ENCODE measurements at places on chromosomes 12 and 14.

GRCh38 chr12:125538401-125539199, 473.4 kb downstream of the AACS start:
- no peak for DNase-seq
- H3K27ac ChIP-seq: no peak overlapping the region
- H3K36me3 ChIP-seq: no peaks in the 10 kb centered on the region
- no peaks in the 10 kb centered on the region for H3K4me1 ChIP-seq

- H3K27me3 ChIP-seq: no peaks in the 10 kb centered on the region
- no peak overlapping the region for H3K27ac ChIP-seq
- no peaks in the 10 kb centered on the region for H3K4me1 ChIP-seq
- DNase-seq: no peak
- no peak overlapping the region for H3K4me3 ChIP-seq
- no peaks in the 10 kb centered on the region for H3K36me3 ChIP-seq
Observed at GRCh38 chr12:31005944-31006361, 67.7 kb upstream of the DDX11 start.

DNA sequence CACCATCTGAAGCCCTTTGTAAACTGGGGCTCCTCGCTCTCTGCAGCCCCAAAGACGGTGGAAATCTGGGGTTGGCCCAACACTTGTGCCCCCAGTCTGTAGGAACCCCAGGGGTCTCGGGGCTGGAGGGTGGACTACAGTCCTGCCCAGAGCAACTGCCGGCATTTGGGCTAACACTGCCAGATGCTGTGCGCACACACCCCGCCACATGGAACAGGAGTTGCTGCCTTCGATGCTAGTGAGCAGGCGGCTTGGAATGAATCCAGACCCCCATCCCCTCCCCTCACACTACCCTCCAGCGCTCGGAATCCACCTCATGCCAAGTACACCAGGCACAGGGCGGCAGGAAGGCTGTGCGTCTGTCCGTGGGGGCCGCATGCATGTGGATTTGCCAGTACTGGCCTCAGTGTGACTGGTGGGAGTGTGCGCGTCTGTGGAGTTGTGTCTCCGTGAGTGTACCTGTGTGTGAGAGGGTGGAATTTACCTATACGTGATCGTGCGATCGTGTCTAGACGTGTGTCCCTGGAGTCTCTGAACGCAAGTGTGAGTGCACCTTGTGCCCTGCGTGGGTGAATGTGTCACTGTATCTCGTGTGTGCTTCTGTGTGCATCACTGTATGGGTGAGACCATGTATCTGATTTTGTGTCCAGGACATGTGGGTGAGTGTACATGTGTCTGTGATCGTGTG, 5.1 kb downstream of the LHX5 start:
- H3K27ac ChIP-seq: no peak overlapping the region
- no peak overlapping the region for H3K4me3 ChIP-seq
- no peak for DNase-seq
- peaks cover 33% of the 10 kb centered on the region for H3K4me1 ChIP-seq

DNA sequence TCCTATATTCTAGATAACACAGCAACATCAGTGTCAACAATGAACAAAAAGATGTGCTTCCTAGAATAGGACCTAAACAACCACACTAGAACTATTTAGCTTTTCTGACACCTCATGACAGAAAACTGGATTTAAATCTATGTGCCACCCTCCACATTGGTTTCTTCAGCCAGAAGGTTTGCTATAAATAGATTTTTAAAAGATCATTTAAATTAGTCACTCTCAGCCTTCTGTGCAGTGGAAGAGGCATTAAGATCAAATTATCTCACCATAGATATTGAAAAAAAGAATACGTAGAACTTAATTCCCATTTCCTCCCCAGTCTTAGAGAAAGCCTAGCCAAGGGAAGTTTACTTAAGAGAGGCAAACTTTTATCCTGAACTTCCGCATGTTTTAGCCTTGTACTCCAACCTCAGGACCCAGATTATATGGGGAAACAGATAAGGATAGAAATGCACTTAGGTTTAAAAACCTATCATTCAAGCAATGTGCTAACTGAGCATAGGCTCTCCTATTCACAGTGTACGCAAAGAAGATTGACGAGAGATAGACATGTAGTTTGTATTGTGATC, 59.6 kb downstream of the NELL2 start:
- H3K27ac ChIP-seq: no peak overlapping the region
- no peaks in the 10 kb centered on the region for H3K36me3 ChIP-seq
- no peak overlapping the region for H3K4me3 ChIP-seq
- no peaks in the 10 kb centered on the region for H3K27me3 ChIP-seq
- no peak for DNase-seq

GRCh38 chr12:115160271-115161128, 476.5 kb upstream of the TBX3 start:
- H3K36me3 ChIP-seq: no peaks in the 10 kb centered on the region
- no peak overlapping the region for H3K27ac ChIP-seq
- H3K4me1 ChIP-seq: no peaks in the 10 kb centered on the region
- no peak overlapping the region for H3K4me3 ChIP-seq

DNA sequence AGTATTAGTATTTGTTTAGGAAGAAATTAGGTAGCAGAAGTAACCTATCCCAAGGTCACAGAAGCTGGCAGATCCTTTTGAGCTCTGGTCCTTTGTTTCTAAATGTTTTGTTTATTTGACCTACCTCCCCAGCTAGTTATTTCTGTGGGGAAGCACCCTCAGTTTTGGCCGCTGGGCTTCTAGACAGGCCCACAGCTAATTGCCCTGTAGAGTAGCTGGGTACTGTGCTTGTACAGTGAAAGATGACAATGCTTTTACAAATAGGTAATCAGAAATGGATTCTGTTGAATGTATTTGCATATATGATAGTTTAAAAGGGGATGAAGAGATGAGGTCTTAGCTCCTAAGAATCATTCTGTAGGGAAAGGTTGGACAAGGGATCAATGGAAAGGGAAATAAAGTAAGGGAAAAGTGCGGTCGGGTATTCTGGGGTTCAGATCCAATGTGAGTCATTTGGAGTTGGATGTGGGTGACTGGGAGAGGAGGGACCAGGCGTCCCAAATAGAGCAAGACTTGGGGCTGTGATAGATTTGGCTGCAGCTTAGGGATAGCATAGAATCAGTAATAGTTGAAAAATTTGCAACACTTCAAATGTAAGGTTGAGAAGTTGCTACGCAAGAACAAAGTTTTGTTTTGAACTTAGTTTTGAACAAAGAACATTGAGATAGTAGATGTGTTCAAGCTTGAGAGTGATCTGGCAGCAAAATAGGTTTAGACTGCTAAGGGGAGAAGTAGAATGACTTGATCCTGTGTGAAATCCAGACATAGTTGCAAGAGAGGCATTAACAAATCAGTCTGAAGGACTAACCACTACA, 3.6 kb downstream of the NUDT4 start:
- DNase-seq: no peak
- peak overlapping the region; percentile 81 for H3K4me3 ChIP-seq
- H3K36me3 ChIP-seq: no peaks in the 10 kb centered on the region
- no peaks in the 10 kb centered on the region for H3K27me3 ChIP-seq
- no peak overlapping the region for H3K27ac ChIP-seq

- DNase-seq: no peak
- H3K27ac ChIP-seq: no peak overlapping the region
- H3K4me3 ChIP-seq: no peak overlapping the region
- no peaks in the 10 kb centered on the region for H3K36me3 ChIP-seq
- no peaks in the 10 kb centered on the region for H3K27me3 ChIP-seq
Observed at GRCh38 chr12:112586148-112586783, 167.5 kb downstream of the PTPN11 start.

DNA sequence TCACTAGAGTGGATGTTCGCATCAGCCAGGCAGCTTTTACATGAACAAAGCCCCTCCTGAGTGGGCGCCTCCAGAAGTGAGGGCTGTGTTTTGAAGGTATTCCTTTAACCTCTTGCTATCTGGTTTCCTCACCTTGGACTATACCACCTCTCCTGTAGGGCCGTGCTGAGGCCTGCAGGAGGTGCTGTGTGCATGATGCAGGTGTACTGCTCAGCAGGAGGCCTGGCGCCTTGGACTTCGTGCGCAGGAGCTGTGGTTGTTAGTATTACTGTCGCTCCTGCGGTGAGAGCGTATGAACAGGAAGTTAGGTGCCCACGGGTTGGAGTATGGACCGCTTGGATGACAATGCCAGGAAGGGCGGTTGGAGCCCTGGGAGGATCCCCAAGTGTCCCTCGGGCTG, 130.7 kb downstream of the TSPAN9 start:
- no peaks in the 10 kb centered on the region for H3K4me1 ChIP-seq
- no peaks in the 10 kb centered on the region for H3K36me3 ChIP-seq

GRCh38 chr12:106673141-106673540, 90.3 kb downstream of the RFX4 start:
- H3K4me3 ChIP-seq: no peak overlapping the region
- H3K27ac ChIP-seq: no peak overlapping the region
- H3K4me1 ChIP-seq: no peaks in the 10 kb centered on the region
- peaks cover 13% of the 10 kb centered on the region for H3K27me3 ChIP-seq

DNA sequence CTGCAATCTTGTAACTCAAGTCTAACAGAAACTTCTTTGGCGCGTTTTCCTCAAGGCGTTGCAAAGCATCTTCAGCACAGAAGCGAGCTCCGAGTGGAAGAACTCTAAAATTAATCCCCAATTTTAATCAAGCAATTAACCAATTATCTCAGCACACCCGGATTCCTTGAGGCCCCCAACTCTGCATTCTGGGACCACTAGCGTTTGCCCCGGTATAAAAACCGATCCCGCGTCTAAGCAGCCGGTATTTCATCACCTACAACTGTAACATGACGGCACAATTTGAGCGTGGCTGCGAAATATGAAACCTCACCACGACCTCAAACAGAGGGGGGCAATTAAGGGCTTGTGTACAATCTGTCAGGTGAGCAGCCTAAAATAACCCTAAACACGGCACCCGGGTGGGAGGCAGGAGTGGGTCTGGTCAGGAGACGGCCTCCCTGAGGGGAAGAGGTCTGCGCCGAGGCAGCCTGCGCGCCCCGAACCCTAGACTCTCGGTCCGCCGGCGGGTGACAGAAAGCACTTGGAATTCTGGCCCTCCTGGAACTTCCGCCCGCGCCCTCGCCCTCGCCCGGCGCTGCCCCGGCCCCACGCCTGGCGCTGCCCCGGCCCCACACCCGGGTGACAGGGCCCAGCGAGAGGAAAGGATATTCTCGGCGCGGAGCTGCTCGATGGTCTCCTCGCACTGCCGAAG, 594 bp downstream of the ZCCHC8 start:
- no peaks in the 10 kb centered on the region for H3K27me3 ChIP-seq
- H3K4me1 ChIP-seq: peaks cover 14% of the 10 kb centered on the region
- H3K4me3 ChIP-seq: peak overlapping the region; percentile 85
- peak overlapping the region; percentile 94 for H3K27ac ChIP-seq
- DNase-seq: peak; percentile 19

DNA sequence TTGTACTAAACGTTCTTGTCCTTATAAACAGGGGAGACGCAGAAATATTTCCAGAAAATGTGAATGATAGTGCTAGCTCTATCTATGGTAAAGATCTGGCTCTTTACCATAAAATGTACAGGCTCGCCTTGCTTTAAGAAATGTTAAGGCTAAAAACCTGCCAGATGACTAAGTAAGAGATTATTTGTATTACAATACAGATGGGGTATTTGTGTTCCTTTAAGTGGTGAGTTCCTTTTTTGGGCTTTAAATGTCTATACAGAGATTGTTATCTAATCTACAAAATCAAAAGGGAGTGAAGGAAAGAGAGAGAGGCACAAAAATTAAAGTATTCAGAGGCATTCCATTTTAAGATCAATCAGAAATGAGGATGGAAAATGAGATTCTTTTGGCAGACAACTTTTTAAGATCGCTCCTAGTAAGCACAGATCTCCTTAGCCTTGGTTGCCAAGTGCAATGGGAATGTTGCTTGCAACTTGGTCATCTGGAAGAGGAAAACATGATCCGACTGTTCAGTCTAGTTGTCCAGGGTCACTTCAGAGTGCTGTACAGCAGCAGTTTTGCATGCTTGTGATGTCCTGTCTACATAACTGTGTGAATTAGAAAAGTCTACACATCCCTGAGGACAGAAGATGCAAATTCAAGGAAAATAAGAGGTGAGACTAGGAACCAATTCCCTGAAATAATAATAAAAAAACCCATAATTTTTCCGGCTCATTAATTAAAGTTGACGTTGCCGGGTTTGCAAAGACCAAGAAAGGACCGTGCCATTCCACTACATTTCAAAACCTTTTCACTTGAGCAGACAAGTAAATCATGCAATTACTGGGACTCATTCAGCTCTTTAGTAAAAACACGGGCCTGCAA, 380.8 kb downstream of the EGLN3 start:
- H3K36me3 ChIP-seq: no peaks in the 10 kb centered on the region
- H3K27ac ChIP-seq: no peak overlapping the region
- no peak for DNase-seq
- H3K4me1 ChIP-seq: no peaks in the 10 kb centered on the region

DNA sequence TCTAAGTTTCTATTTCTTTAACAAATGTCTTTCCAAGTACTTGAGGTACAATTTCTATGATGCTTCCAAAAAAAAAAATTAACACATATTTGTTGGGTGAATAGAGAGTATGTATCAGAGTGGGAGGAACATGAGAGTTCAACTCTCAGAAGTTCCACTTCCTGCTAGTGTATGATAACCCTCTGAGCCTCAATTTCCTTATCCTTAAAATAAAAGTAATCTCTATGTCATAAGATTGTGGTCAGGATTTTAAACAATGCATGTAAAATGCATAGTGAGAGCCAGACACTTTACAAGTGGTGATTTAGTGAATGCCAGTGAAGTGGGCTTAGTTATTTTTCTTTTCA, 270.3 kb upstream of the AMIGO2 start:
- H3K27ac ChIP-seq: no peak overlapping the region
- no peaks in the 10 kb centered on the region for H3K36me3 ChIP-seq
- H3K27me3 ChIP-seq: no peaks in the 10 kb centered on the region
- H3K4me3 ChIP-seq: no peak overlapping the region
- no peak for DNase-seq

DNA sequence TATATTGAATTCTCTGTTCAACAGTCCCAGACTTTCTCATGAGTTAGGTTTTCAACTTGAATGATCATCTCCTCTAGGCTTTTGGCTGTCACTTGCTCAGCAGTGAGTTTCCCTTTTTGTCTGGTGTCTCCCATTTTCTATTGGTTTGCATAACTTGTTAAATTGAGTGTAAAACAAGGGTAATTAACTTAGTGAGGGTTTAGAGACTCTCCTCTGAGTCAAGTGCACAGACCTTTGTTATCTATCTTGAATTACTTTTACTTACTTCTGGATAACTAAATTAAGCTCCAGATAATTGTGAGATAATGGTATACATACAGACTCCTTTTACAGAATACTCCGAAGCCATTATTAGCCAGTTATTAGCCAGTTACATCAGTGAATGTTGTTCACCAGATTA, 22.0 kb downstream of the MLXIP start:
- H3K27ac ChIP-seq: peak overlapping the region; percentile 1
- H3K4me3 ChIP-seq: no peak overlapping the region
- H3K36me3 ChIP-seq: no peaks in the 10 kb centered on the region
- DNase-seq: no peak
- no peaks in the 10 kb centered on the region for H3K27me3 ChIP-seq

GRCh38 chr12:70535896-70536374, 101.3 kb downstream of the PTPRB start:
- no peak overlapping the region for H3K27ac ChIP-seq
- no peak for DNase-seq
- no peaks in the 10 kb centered on the region for H3K4me1 ChIP-seq
- no peaks in the 10 kb centered on the region for H3K36me3 ChIP-seq
- no peak overlapping the region for H3K4me3 ChIP-seq
- H3K27me3 ChIP-seq: no peaks in the 10 kb centered on the region

- no peak overlapping the region for H3K27ac ChIP-seq
- DNase-seq: no peak
- no peaks in the 10 kb centered on the region for H3K27me3 ChIP-seq
- no peaks in the 10 kb centered on the region for H3K4me1 ChIP-seq
- H3K36me3 ChIP-seq: no peaks in the 10 kb centered on the region
- no peak overlapping the region for H3K4me3 ChIP-seq
Observed at GRCh38 chr12:114998118-114998749, 314.3 kb upstream of the TBX3 start.

All from effector memory CD4-positive, alpha-beta T cell (primary cell).